Aortic smooth muscle cell (primary cell): ENCODE measurements at places on chromosomes 11 and 22. TPM values are rescaled to one million over a fixed set of nuclear protein-coding genes. Genes with fewer than 3 reads are reported as not detected.

The CD82 gene
- 7.2 and 9.5 TPM in 2 replicates for total RNA-seq

The FOSL1 gene
- 24.0 and 32.9 TPM in 2 replicates for total RNA-seq

The CCDC73 gene
- not detected in 2 replicates for total RNA-seq

The TRIM49 gene
- not detected in 2 replicates for total RNA-seq

The ANO5 gene
- 0.66 and 2.3 TPM in 2 replicates for total RNA-seq

The MRGPRF gene
- total RNA-seq, result 25.6 and 33.0 TPM in 2 replicates

The SMTNL1 gene
- not detected in 2 replicates for total RNA-seq

The PANX3 gene
- not detected in 2 replicates for total RNA-seq

The PLEKHB1 gene
- 0.37 and 0.40 TPM in 2 replicates for total RNA-seq

The SEC14L2 gene
- 10.2 and 11.6 TPM in 2 replicates for total RNA-seq

The GLB1L3 gene
- not detected in 2 replicates for total RNA-seq

The P4HA3 gene
- total RNA-seq, result 3.6 and 10.6 TPM in 2 replicates

The FIBIN gene
- total RNA-seq, result 22.2 and 56.8 TPM in 2 replicates

The ANO9 gene
- not detected in 2 replicates for total RNA-seq

The PDXP gene
- 4.2 and 8.3 TPM in 2 replicates for total RNA-seq

The MS4A7 gene
- total RNA-seq, result not detected in 2 replicates

The GPHA2 gene
- total RNA-seq, result not detected in 2 replicates

The SCN4B gene
- not detected in 2 replicates for total RNA-seq

The IFITM10 gene
- total RNA-seq, result 4.5 and 7.7 TPM in 2 replicates

The MS4A3 gene
- not detected in 2 replicates for total RNA-seq

The SMC1B gene
- total RNA-seq, result 0.13 TPM in 1 of 2 replicates, not detected in the other

The CABP2 gene
- total RNA-seq, result not detected in 2 replicates

The EFCAB6 gene
- 2.4 and 2.5 TPM in 2 replicates for total RNA-seq

The C11orf24 gene
- 33.4 and 38.6 TPM in 2 replicates for total RNA-seq

The SERHL2 gene
- 4.7 and 6.6 TPM in 2 replicates for total RNA-seq

The CD6 gene
- under 0.01 TPM in 1 of 2 replicates, not detected in the other for total RNA-seq

The NAP1L4 gene
- 162 and 164 TPM in 2 replicates for total RNA-seq

The TUBA8 gene
- total RNA-seq, result 0.26 and 0.87 TPM in 2 replicates
